ENCODE measurements at places on chromosomes 1 and 21. TPM values are rescaled to one million over a fixed set of nuclear protein-coding genes. Genes with fewer than 3 reads are reported as not detected.

DNA sequence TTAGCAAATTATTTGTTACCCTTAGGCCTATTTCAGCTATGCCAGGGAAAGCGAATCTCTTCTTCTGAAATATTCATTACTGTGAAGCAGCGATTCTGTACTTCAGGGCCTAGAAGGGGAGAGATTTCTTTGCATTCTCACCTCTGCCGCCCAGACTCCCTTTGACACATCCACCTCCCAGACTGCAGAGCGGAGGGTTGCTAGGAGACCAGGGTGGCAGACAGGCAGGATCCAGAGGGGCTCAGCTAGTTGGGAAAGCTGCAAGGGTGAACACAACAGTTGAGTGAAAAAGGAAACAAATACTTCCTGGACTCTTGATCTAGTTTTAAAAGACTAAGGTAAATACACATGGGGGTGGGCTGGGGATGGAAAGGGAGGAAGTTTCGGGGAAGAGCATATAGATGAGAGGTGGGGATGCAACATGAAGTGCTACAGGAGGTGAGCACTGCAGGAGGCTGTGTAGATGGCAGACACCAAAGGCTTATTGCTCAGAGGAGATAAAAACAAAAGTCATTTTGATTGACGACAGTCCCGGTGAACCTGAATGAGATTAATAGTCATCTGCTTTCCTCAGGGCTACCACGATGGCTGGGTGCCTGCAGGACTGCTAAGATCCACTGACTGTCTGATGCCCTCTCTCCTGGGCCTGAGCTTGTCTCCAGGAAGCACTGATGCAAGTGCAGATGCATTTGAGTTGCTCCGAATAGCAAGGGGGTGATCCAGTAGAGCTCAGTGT lies 26.4 kb upstream of the RAB3GAP2 start:
- DNase-seq = no peak

- DNase-seq = no peak
Observed at GRCh38 chr1:241839369-241839979, 8.5 kb upstream of the EXO1 start.

DNA sequence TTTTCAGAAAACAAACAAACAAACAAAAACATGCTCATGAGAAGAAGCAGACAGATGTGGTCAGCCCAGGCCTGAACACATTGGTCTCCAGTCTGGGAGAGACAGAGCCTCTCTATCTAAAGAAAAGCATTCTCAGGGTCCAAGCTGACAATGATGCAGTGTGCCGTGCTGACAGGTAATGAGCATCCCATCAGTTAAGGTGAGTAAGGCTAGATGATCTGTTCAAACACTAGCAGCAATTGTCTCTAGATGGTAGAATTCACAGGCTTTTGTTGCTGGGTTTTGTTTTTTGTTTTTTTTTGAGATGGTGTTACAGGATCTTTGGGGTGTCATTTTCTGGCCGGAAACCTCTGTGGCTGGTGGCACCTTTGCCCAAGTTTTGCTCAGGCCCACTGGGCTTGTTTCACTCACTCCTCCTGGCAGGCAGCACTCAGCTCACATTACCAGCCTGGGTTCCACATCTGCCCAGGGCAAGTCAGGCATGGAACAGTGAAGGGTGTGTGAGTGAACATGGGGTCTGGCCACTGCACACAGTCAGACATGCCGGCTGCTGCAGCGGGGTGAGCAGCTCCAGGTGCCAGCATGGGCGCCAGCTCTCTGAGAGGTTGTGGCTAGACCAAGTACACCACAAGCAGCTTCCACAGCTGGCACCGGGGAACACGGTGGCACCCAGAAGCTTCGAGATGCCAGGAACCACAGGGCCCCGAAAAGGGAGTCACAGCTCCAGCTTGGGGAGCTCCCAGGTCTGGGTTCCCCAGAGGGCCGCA lies 2.5 kb upstream of the C1QA start:
- no peak for DNase-seq

DNA sequence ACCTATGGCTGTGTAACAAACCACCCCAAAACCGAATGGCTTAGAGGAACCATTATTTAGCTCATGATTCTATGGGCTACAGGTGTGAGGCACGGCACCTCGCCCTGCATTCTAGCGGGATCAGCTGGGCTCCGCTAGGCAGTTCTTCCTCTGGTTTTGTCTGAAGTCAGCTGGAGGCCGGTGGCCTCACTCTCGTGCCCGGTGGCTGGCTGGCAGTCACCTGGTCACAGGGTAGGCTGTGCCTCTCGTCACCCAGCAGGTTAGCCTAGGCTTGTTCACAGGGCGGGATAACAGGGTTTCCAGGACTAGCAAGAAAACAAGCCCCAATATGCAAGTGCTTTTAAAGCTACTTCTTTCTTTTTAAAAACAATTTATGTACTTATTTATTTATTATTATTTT lies 16.3 kb upstream of the AGPAT3 start:
- no peak for DNase-seq

DNA sequence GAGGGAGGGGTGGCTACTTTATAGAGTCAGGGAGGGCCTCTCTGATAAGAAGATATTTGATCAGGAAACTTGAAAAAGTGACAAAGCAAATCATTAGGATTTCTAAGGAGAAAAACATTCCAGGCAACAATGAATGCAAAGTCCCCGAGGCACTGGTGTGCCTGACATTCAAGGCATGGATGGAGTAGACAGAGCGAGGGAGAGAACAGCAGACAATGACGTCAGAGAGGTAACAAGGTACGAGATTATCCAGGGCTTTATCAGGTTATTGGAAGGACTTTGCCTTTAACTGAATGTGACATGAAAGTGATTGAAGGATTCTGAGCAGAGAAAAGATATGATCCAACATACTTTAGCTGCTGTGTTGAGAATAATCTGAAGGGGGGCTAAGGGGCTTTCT lies 72.4 kb upstream of the GNG4 start:
- no peak for DNase-seq

DNA sequence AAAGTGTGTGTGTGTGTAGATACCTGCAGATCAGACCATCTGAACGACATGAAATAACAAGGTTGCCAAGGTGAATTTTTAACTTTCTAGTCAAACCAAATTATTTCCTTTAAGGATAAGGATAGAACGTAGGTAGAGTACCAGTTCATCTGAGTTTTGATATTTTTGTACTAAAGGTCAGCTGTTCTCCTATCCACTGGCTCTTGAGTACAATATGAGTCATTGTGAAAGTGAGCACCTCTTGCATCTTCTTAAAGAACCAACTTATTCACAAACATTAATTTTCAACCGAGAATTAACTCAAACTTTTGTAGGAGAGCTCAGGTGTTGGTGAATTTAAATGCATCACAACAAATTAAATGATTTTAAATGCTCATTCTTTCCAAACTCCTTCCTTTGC lies 71.5 kb downstream of the IFI44 start:
- no peak for DNase-seq

DNA sequence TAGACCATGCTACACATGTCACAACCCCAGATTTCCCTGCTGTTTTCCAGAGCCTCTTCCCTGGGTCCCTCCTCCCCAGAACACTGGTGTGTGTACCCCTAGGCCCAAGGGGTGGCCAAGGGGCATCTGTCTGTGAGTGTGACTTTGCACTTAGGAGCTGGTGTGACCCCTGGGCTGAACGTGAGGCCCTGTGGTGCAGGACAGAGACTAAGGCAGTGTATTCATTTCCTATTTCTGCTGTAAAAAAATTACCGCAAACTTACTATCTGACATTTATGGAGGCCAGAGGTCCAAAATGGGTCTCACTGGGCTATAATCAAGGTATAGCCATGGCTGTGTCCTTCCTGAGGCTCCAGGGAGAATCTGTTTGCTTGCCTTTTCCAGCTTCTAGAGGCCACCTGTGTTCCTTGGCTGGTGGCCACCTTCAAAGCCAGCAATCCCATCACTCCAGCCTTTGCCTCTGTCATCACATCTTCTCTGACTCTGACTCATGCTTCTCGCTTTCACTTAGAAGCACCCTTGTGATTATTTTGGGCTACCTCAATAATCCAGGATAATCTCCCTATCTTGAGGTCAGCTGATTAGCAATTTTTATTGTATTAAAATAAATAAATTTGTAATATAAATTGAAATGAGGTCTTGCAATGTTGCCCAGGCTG lies 24.0 kb upstream of the ELOA start:
- no peak for DNase-seq

GRCh38 chr1:39933956-39934941 lies 20.7 kb upstream of the MFSD2A start:
- no peak for DNase-seq

DNA sequence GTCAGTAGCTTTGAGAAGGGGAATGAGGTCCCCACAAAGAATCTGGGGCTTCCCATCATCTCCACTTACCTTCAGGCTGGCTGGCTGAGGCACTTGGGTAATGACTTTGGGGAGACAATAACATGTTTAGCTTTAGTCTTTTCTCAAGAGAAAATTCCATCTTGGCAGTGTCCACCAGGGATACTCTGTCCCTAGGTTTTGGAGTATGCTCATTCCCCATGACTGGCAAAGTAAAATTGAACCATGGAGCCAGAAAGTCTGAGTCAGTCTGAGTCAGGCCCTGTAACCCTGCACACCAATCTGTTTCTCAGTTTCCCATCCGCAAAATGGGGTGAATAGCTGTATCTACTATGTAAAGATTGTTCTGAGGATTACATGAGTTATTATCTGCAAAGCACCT lies 28.2 kb downstream of the RUNX1 start:
- DNase-seq = no peak

- DNase-seq = no peak
Observed at GRCh38 chr1:18798533-18798932, 60.9 kb downstream of the TAS1R2 start.

GRCh38 chr1:151716771-151717631 lies at the start of gene CELF3:
CELF3 (minus strand) TSS chr1:151716803; CDS start chr1:151716020, 783 bp downstream.
- no peak for DNase-seq

GRCh38 chr1:198183605-198184004 lies 26.8 kb downstream of the NEK7 start:
- no peak for DNase-seq

DNA sequence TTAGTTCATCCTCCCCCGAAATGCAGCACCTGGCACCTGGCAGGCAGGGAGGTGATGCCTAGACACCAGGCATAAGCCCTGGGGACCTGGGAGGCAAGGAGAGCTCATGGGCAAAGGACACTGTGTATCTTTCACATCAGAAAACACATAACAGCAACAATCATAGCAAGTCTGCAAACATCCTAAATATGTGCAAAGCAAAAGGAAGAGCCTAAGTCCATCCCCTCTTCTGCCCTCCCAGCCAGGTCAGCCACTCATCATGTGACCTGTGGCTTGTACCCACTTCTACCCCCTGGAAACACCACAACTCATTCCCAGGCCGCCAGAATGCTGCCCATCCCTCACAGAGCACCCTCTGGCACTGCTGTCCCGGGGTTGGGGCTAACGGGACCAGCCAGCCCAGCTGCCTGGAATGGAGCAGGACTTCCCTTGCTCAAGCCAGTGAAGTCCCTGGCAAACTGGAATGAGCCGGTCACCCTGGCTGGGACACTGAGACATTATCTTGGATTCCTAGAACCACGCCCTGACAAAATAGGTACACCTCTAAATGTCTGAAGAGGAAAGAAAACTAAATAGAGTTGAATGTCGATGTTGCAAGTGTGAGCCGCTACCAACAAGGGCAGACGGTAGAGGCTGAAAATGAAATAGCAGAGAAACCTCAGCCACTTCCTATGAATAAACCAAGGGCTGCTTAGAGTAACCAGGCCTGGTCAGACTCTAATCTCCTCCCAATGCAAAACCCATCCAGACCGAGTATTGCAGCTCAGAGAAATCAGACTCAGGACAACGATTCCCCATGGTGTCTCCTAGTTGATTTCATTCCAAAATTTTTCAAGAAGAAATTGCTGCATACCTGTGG lies 29.4 kb downstream of the TMPRSS2 start:
- no peak for DNase-seq

GRCh38 chr1:91454136-91454535 lies 46.5 kb upstream of the CDC7 start:
- no peak for DNase-seq

DNA sequence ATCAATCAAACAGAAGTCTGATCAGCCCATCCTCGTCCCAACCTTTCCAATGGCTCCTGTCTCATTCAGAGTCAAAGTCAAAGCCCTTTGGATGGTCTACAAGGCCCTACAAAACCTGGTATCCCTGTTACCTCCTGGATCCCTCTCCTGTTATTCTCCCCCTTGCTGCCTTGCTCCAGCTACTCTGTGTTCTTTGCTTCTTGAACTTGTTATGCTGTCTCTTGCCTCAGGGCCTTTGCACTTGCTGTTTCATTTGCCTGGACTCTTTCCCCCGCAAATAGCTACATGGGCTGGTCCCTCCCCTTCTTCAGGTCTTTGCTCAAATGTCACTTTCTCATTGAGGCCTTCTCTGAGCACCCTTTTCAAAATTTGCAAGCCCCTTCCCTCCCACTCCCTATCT lies 1.4 kb upstream of the CSF3R start:
- DNase-seq = no peak

DNA sequence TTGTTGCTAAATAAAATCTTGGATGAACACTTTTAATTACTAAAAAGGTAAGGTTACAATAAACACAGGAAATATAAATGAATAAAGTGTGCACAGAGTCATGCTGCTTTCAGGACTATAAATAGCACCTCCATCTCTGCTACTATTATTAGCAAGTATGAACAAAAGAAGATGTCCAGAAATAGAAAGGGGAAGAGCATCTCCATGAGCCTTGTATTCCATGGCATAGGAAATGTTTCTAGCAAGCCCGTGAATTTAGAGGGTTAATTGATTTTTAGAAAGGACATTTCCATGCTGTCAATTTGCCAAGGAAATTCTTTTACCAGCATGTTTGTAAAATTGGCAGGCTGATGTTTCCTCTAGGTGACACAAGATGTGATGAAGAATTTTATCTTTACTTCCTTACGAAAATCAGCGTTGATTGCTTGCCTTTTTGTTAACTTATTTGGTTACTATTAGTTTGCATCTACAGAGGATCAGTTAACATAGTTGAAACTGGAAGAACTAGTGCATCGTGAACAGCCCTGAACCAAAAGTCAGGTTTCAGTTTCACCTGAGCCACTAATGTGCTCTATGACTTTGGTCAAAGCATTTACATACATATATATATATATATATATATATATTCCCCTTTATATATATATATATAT lies 45.3 kb downstream of the NR5A2 start:
- no peak for DNase-seq

MASP2 gene
- not detected for total RNA-seq

THEM5 gene
- not detected for total RNA-seq

CAPN8 gene
- not detected for total RNA-seq
